ENCODE measurements at places on chromosomes 2 and 18. TPM values are rescaled to one million over a fixed set of nuclear protein-coding genes. Genes with fewer than 3 reads are reported as not detected.
A peak's percentile ranks its signal among the peaks of the same experiment; 100 is the strongest.

- DNase-seq, result peak; percentile 42
These were observed 50.1 kb downstream of the THUMPD2 start for GRCh38 chr2:39728941-39729351.

The CCL20 gene
- not detected for total RNA-seq

The EVX2 gene
- total RNA-seq, result not detected

The MYO5B gene
- total RNA-seq, result 0.30 TPM
